ENCODE measurements at places on chromosomes 4 and X. TPM values are rescaled to one million over a fixed set of nuclear protein-coding genes. Genes with fewer than 3 reads are reported as not detected.

The NAA10 gene
- total RNA-seq: 239 TPM

The GAGE12J gene
- total RNA-seq: not detected

The ERVMER34-1 gene
- total RNA-seq: 0.32 TPM

The CXCL8 gene
- total RNA-seq: 10.4 TPM

The GPAT3 gene
- 33.5 TPM for total RNA-seq

The GPRASP2 gene
- total RNA-seq: 7.8 TPM

The TLR1 gene
- 0.22 TPM for total RNA-seq

The INTU gene
- total RNA-seq: 1.1 TPM

The TMSB15B gene
- 6.4 TPM for total RNA-seq

The CENPE gene
- 8.1 TPM for total RNA-seq

The GPC4 gene
- 0.02 TPM for total RNA-seq

The TCEAL7 gene
- total RNA-seq: not detected

The USP51 gene
- total RNA-seq: 0.43 TPM

The MAP7D3 gene
- total RNA-seq: 10.5 TPM
